ENCODE measurements at places on chromosomes 6 and 20.

- no peak for DNase-seq
Measured at GRCh38 chr20:39946053-39946810, 742.8 kb downstream of the MAFB start.

GRCh38 chr6:3948866-3949265 is 99.7 kb downstream of the FAM50B start:
- no peak for DNase-seq

GRCh38 chr6:141562186-141562811 is 570.4 kb upstream of the GJE1 start:
- no peak for DNase-seq

DNA sequence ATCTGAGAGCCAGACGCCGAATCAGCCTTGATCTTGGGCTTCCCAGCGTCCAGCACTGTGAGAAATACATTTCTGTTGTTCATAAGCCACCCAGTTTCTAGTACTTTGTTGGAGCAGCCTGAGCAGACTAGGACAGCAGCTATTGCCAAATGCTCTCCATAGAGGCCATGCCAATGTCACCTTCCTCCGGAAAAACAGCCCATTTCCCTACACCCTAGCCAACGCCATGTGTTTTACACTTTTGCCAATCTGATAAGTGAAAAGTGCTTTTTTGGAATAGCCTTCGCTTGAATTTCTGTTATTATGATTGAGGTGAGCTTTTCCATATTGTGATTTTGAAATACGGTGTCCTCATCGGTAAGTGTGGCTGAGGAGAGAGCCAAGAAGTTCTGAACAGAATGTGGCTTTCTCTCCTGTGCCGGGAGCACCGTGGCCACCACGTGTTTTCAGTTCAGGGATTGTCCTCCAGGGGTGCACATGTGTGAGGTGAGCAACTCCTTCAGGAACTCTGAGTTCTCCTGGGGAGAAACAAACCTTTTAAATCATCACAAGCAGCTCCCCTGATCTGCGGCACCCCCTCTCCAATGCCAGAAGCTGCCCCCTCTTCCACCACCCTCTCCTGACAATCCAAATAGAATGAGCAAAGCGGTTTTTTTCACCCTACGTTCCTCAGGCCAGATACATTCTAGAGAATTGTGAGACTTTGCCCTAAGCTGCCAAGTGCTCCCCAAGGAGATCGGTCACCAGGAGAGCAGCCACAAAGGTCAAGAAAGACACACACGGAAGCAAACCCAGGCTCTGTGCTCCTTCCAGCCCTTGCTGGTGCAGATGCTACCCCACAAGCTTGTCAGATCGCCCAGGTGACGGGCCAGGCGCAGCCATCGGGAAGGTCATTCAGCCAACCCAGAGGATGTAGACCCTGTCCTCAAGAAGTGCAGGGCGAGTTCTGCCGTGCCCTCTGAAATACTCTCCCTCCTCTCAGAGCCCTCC is 36.0 kb downstream of the TAF8 start:
- DNase-seq, result no peak

- no peak for DNase-seq
Measured at GRCh38 chr6:35052694-35053565, 88.2 kb downstream of the TCP11 start.

GRCh38 chr6:19312241-19312978 is 524.8 kb upstream of the ID4 start:
- no peak for DNase-seq

GRCh38 chr20:8020314-8021079 is 936 bp upstream of the TMX4 start:
- DNase-seq, result no peak

- no peak for DNase-seq
Measured at GRCh38 chr6:147077251-147077650, 127.0 kb upstream of the STXBP5 start.

GRCh38 chr6:13117570-13117969 is 210.8 kb downstream of the TBC1D7 start:
- DNase-seq, result no peak

DNA sequence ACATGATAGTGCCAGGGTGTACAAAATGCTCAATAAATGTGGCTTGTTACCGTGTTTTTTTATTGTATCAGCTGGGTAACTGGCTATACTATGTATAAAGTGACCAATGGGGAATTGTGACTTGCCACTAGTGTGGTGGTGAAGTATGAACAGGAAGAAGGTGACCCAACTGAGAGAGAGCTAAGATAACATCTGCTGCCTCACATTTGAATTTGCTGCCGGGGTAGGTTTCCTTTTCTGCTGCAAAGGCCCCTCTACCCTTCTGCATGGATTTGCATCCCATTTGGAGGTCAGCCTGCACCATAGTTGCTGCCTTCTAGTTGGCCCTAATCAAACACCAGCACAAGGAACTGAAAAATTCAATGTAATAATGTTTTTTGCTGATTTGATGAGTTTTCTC is 24.1 kb downstream of the IL17A start:
- no peak for DNase-seq

DNA sequence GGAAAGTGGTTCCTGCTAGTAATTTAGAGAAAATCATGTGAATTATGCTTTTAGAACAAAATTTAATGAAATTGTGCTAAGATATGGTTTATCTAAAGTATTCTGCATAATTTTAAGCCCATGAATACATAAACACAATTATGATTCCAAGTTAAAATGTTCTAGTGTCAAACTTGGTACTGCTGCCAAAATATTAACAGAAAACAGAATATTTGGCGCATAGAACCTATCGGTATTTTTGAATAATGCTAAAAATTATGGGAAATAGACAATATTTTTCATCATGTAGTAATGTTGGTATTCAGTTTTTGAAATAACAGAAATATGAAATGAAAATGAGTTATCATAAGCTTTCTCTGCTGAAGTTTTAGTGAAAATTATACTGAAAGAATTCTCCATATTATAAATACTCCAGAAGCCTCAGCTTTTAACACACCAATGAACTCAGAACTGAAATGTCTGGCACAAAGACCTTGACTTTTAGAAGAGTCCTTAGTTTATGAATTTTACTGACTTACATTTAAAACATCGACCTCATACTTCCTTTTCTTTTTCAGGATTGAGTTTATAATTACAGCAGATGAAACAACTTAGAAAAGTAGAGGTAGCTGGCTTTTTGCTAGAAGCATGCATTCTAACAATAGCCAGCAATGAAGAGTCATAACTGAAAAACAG is 1192.3 kb upstream of the GJE1 start:
- no peak for DNase-seq

- DNase-seq, result no peak
Measured at GRCh38 chr6:109739686-109740085, 48.6 kb downstream of the FIG4 start.

GRCh38 chr6:12269110-12269509 is 21.1 kb upstream of the EDN1 start:
- no peak for DNase-seq

- DNase-seq, result no peak
Measured at GRCh38 chr20:62816884-62817873, at the start of gene COL9A3. Gene COL9A3 (plus strand): TSS chr20:62817050. CDS start chr20:62817065, 15 bp downstream.

DNA sequence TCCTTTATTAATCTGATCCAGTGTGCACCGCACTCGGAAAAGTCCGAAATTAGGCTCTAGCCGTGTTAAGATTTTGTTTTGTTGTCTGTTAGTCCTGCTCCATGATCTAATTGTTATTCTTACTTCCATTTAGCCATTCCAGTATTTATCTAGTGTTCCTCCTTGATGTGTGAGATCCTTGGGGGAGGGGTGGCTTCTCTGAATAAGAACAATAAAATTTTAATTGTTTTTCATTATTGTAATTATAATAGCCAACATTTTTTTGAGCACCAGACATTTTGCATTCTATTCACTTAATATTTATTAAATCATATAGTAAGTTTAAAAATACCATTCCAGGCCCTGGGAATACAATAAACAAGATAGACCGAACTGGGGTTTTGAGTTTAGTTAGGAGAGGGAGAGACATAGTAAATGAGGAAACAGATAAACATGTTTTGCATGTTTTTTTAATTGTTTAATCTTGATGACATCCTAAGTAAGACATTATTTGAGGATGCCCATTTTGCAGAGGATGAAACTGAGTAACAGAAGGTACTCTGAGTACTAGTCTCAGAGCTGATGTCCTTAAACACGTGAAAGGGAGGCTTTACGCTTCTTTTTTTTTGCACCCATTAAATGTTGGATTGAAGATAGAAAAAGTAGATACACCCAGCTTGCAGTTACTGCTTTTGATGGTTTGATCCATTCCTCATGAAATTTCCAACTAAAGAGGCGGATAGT is 1.2 kb downstream of the CBFA2T2 start:
- peak; percentile 20 for DNase-seq
